ENCODE measurements at places on chromosomes 2 and 18. TPM values are rescaled to one million over a fixed set of nuclear protein-coding genes. Genes with fewer than 3 reads are reported as not detected.

TUBA3E gene
- total RNA-seq = not detected

NCKAP1 gene
- 4.1 TPM for total RNA-seq

LRP1B gene
- not detected for total RNA-seq

AQP12B gene
- not detected for total RNA-seq

GYPC gene
- 133 TPM for total RNA-seq

GALNT13 gene
- not detected for total RNA-seq

PLEKHH2 gene
- 0.48 TPM for total RNA-seq

CROCC2 gene
- total RNA-seq = not detected

KDM3A gene
- total RNA-seq = 81.9 TPM

VAMP5 gene
- 89.6 TPM for total RNA-seq

CHRND gene
- total RNA-seq = not detected

SLC5A7 gene
- not detected for total RNA-seq

MOCOS gene
- total RNA-seq = 0.15 TPM

CAPN10 gene
- 53.1 TPM for total RNA-seq

ANKRD29 gene
- total RNA-seq = not detected

UCN gene
- total RNA-seq = 2.2 TPM

DNAH7 gene
- total RNA-seq = not detected

DCDC2C gene
- not detected for total RNA-seq

TTC39C gene
- 94.4 TPM for total RNA-seq

GRP gene
- total RNA-seq = not detected

RAMP1 gene
- total RNA-seq = 9.6 TPM

PJVK gene
- 0.91 TPM for total RNA-seq

ALPG gene
- total RNA-seq = not detected

RIT2 gene
- total RNA-seq = not detected

CFAP65 gene
- total RNA-seq = not detected

SERPINB4 gene
- not detected for total RNA-seq

EPB41L3 gene
- total RNA-seq = 0.73 TPM

SERPINB3 gene
- total RNA-seq = not detected

CKAP2L gene
- total RNA-seq = 66.3 TPM

CMPK2 gene
- total RNA-seq = 91.1 TPM

CELF4 gene
- not detected for total RNA-seq

CNTNAP5 gene
- total RNA-seq = not detected

AKAIN1 gene
- not detected for total RNA-seq

DYNAP gene
- not detected for total RNA-seq
